ENCODE measurements at places on chromosomes 16 and 17.
A peak's percentile ranks its signal among the peaks of the same experiment; 100 is the strongest.

GRCh38 chr17:73847952-73848351, 203.7 kb upstream of the SDK2 start:
- no peak for DNase-seq

- DNase-seq = no peak
These were observed at the start of gene CTF1 for GRCh38 chr16:30896261-30896888. Gene CTF1 (plus strand): TSS chr16:30896614. CDS start chr16:30896644, 30 bp downstream.

DNA sequence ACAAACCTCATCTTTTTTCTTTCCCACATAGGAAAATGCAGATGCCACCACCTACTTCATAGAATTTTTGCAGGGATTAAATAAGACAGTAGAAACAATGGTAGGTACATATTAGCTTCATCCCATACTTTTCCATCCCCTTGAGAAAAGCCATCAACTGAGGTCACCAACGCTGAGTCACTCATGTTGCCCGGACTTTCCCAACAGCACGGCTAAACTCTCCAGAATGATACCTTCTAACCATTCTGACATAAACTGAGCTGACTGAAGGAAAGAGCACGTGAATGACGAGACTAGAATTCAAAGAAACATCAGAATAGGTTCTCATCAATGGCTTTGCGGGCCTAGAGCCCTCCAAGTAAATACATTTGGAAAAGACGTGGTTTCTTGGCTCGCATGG, 146.0 kb upstream of the RCVRN start:
- DNase-seq = no peak

DNA sequence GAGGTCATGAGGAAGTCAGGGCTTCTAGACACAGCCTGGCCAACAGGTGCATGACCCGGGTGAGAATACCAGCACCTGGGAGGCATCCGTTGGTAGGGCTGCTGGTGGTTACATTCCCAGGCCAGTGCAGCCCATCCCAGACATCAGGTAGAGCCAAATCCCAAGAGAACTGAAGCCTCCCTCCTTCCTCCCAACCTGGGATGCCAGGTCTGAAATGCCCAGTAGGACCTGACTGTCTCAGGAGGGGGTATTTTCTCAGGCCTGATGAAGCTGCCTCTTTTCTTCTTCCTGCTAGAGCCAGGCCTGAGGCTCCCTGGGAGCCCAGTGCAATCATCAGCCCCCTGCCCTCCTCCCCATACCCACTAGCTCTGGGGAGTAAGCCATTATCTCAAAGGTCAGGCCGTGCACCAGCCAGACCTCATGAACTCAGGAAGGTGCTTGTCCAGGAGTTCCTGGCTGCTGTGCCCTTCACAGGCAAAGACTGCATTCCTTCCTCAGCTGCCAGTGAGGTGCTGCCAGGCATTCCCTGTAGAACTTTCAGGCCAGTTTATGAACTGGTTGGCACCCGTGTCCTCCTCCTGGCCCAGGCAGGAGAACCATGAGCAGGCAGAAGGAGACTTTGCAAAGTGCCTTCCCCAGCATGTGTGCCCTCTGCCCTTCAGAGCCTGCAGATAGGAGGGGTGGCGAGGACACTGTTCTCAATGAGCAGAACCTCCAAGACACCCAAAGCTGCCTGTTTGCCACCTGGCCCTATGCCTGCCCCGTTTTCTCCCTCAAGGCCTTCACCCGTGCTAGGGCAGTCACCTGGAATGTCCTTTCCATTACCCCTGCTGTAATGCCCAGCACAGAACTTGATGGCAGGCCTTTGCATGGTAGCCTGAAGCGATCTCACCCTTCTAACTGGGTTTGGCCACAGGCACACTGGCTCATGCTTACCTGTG, 7.6 kb downstream of the TBX2 start:
- no peak for DNase-seq

DNA sequence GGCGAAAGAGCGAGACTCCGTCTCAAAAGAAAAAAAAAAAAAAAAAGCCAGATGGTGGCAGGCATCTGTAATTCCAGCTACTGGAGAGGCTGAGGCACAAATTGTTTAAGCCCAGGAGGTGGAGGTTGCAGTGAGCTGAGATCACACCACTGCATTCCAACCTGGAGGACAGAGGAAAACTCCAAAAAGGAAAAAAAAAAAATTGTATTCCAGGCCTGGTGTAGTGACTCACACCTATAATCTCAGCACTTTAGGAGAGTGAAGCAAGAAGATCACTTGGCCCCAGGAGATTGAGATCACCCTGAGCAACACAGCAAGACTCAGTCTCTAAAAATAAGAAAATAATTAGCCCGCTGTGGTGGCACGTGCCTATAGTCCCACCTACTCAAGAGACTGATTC, 20.1 kb downstream of the HBQ1 start:
- DNase-seq = no peak

- no peak for DNase-seq
These were observed 5.0 kb upstream of the CYBA start for GRCh38 chr16:88655733-88656281.

DNA sequence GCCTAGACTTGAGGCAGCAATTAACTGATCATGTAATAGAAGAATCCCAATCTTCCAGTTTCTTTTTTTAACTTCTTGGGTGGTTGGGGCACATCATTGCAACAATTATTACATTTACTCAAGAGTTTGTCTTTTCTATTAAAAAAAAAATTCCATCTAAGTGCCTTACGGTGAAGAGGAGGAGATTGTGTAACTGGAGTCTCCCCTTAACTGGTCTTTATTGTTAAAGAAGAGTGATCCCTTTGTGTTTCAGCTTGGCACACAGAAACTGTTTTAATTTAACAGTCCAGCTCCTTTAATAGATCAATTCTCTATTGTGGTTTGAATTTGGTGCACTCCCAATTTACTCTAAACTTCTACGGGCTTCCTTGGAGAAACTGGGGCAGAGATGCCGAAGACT, 75.2 kb downstream of the FTO start:
- DNase-seq = peak; percentile 68

GRCh38 chr16:1143761-1144450, 9.0 kb upstream of the CACNA1H start:
- DNase-seq = no peak

DNA sequence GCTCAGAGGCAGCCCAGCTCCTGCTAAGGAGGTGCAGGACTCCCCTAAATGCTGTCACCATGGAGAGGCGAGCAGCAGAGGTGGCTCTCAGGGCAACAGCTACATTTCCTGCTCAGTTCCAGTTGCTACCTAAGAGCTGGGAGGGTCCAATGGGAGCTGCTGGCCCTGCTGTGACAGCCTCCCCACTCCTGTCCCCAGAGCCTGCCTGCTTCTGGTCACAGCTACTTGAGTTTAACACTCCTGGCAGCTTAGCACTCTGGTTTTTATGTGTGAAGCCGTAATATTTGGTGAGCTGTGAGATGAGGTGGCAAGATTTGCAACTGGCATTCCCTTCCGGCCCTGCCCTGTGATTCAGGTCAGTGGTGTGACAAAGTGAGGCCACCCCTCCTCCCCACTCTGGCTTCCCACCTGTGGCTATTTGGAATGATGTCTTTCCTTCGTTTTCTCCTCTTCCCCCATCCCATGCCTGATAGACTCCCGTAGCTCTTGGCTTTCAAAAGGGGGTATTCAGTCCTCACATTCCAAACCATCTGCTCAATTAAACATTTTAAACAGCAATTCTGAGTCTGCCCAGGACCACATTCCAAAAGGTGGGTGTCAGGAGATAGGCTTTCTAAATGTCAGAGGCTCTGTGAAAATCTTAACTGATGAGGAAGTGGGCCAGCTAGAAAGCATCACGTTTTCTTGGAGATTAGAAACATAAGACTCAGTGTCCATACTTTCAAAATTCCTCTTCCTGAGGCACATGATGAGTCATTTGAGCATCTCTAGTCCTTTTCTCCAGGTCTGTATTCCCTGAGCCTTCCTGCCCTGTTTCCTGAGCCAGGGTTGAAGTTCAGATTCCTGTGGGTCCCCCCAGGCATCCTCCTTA, 42.6 kb upstream of the SKAP1 start:
- no peak for DNase-seq

GRCh38 chr17:51813140-51813783, 345.3 kb downstream of the CA10 start:
- DNase-seq = no peak

DNA sequence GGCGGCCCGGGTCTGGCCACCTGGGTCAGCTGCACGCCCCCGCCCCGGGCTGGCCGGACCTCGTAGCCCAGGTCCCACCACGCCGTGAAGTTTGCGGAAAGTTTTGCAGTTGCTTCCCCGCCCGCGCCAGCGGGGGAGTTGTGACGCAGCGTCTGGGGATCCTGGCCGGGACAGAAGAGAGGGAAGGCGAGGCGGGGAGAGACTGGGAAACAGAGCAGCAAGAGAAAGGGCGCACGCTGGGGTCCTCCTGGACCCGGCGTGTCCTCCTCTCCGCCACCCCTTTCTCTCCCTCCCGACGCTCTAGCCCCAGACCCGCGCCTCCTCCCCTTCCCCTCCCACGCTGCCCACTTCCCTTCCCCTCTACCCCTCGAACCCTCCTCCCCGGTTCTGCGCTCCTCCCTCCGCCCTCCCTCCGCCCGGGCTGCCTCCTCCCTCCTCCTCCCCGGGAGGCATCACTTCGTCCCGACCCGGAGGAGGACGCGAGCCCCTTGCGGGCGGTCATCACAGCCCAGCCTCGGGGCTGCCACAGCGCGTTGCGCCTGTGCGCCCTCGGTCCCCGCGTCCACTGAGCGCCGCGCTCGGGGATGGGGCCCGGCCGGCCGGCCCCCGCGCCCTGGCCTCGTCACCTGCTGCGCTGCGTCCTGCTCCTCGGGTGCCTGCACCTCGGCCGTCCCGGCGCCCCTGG, at the start of gene MRC2:
Gene MRC2, plus strand, starts transcription at position 452 of the 685 bp plus-strand sequence. Its CDS starts 133 bp downstream, at position 585.
- peak; percentile 55 for DNase-seq

- no peak for DNase-seq
These were observed 25.2 kb upstream of the MLKL start for GRCh38 chr16:74725651-74726455.

- DNase-seq = peak; percentile 72
These were observed 19.7 kb downstream of the MEAK7 start for GRCh38 chr16:84484579-84485254.

- DNase-seq = no peak
These were observed 72.4 kb downstream of the WIPI1 start for GRCh38 chr17:68384941-68385340.

- peak; percentile 34 for DNase-seq
These were observed 55.8 kb downstream of the ACTG1 start for GRCh38 chr17:81456798-81457197.

- DNase-seq = peak; percentile 42
These were observed 1.9 kb upstream of the HSF4 start for GRCh38 chr16:67162506-67163163.

DNA sequence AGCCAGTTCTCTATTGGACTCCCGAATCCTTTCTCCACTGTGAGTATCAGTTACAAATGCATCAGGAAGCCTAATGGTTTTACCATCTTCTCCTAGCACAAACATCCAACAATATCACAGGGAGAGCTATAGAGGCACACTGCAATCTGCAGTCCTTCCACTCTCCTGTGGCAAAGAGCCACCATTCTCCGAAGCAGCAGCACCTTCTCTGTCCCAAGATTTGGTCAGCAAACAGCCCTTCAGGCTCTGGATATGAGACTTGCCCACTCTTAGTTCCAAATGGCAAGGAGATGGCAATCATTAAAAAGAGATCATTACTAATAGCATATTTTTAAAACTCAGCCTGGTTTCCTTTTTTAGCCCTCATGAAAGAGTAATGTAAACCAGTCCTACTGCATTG, 223.4 kb downstream of the HS3ST3A1 start:
- no peak for DNase-seq

GRCh38 chr16:76035689-76036088, 241.5 kb upstream of the CNTNAP4 start:
- peak; percentile 2 for DNase-seq

DNA sequence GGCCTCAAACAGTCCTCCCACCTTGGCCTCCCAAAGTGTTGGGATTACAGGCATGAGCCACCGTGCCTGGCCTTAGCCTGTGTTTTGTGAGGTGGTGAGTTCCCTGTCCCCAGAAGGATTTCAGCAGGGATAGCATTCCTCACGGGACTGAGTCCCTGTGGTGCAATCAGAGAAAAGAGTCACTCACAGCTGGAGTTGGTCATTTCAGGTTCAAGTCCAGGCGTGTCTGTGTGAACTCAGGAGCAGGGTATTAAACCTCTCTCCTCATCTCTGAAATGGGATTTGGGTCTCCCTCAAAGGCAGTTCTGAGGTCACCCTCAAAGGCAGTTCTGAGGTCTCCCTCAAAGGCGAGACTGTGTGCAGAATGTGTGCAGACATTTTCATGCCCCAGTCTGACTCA, 28.6 kb downstream of the NPTX1 start:
- DNase-seq = no peak

GRCh38 chr17:55444471-55445441, 23.1 kb upstream of the MMD start:
- DNase-seq = no peak

DNA sequence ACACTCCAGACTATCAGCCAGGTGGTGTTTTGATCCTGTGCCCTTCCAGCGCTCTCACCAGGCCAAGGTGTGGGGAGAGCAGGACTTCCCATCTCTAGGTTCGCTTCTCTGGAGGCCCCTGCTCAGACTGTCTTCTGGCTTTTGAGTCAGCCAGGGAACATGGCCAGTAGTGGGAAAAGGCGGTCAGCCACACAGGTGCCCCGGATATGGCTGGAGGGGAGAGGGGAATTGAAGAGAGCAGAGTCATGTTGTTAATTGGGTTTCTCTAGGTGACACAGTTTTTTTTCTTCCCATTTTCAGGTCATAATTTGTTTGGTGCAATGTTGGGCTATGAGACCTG, 1.5 kb downstream of the MINK1 start:
- no peak for DNase-seq

DNA sequence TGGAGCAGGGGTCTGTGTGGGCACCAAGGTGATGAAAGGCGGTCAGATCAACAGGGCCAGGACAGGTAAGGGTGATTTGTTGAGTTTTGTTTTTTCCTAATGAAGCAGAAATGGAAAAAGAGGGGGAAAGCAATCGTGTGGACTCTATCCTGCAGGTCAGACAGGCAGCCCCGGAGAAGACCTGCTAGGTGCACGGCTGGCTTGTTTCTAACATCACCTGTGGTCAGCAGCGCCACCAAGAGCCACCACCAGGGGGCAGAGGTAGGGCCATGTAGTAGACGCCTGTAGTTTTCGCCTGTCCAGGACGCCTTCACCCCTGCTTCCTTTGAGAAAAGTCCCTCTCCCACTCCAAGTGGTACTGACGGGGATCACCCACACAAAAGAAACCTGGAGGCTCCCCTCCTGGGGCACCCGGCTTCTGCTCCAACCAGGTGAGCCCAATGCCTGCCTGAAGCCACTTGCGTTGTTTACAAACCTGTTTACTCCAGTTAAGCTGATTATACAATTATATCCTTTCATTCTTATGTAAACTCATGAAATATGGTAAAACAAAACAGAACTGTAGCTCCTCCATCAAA, 54.2 kb upstream of the SEC14L1 start:
- peak; percentile 95 for DNase-seq
